ENCODE measurements at places on chromosomes 7 and 10.
A peak's percentile ranks its signal among the peaks of the same experiment; 100 is the strongest.

GRCh38 chr10:8045726-8046494, 8.6 kb upstream of the GATA3 start:
- H3K27me3 ChIP-seq = peaks cover 97% of the 10 kb centered on the region
- peaks cover 33% of the 10 kb centered on the region for H3K4me1 ChIP-seq
- DNase-seq = no peak
- H3K27ac ChIP-seq = no peak overlapping the region
- no peaks in the 10 kb centered on the region for H3K36me3 ChIP-seq

DNA sequence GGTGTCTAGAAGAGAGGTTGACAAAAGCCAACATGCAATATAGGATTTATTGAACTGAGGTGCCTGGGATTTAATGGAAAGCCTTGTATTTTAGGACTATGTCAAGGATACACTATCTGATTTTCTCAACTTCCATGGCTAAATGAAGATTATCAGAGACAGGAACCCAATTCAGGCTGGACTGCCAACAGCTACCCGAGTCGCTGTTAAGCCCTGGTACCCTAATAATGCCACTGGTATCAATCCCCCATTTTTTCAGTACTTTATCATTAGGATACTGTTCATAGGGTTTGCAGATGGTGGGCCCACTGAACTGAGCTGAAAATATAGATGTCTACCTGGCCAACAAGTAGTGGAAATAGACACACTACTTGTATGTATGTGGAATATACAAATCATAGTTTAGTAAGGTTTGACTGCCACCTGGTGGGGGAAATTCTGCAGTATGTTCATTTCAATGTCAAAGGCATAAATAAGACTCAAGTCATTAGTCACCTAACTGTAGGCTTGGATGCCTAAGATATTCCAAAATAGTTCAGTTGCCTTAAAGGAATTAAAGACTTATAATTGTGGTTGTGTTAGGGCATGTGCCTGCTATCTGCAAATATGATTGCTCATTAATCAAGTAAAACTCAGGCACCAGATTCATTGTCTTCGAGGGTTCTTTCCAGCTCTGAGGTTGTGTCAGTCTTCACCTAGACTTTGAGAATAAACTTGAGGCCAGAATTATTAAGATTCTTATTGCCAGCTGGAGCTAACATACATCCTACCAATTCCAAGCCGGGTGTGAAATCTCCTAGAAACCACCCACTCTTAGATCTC, 34.1 kb upstream of the NOBOX start:
- DNase-seq = peak; percentile 58
- no peaks in the 10 kb centered on the region for H3K36me3 ChIP-seq
- H3K4me1 ChIP-seq = no peaks in the 10 kb centered on the region
- no peak overlapping the region for H3K4me3 ChIP-seq
- H3K27ac ChIP-seq = no peak overlapping the region
- H3K27me3 ChIP-seq = no peaks in the 10 kb centered on the region

DNA sequence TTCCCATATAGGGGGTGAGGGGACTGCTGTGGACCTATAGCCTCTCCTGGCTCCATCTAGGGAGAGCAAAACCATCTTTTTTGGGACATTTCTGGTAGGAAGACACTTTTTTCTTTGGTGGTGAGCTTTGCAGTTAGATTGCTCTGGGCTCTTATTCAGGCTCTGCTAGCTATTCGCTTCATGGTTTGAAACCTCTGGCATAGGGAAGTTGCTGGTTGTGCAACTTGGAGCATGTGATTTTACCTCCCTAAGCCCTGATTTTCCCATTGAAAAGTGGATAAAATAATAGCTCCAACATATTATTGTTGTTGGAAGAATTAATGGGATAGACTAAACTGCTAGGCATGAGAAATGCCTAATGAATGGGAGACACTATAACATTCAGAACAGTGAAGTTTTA, 69.6 kb downstream of the CYP26A1 start:
- DNase-seq = no peak
- no peak overlapping the region for H3K4me3 ChIP-seq
- H3K4me1 ChIP-seq = no peaks in the 10 kb centered on the region
- H3K27ac ChIP-seq = no peak overlapping the region
- no peaks in the 10 kb centered on the region for H3K36me3 ChIP-seq
- no peaks in the 10 kb centered on the region for H3K27me3 ChIP-seq

DNA sequence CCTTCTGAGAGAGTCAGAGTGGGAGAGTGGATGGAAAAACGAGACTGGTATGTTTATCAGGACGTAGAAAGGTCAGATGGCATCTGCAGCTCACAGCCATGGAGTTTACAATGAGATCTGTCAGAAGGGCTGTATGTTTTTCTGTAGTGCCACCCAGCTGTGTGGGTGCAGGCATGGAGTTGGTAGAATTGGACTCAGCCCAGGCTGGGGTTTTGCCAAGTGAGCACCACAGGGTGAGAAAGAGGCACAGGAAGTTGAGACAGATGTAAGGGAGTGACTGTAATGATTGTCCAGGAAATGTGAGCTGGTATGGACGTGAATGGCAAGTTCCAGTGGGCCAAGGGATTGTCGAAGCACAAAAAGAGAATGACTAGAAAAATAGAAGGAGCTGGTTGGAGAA, 9.1 kb upstream of the ZYX start:
- no peaks in the 10 kb centered on the region for H3K36me3 ChIP-seq
- H3K4me3 ChIP-seq = no peak overlapping the region
- no peak overlapping the region for H3K27ac ChIP-seq
- peak; percentile 37 for DNase-seq

GRCh38 chr7:4862156-4862555, 326 bp upstream of the PAPOLB start:
- peaks cover 10% of the 10 kb centered on the region for H3K27me3 ChIP-seq
- no peak for DNase-seq
- no peaks in the 10 kb centered on the region for H3K36me3 ChIP-seq
- no peak overlapping the region for H3K4me3 ChIP-seq
- peaks cover 3% of the 10 kb centered on the region for H3K4me1 ChIP-seq

Data from muscle of leg (tissue), 16 donors.